ENCODE measurements at places on chromosomes 6 and 20.

GRCh38 chr6:42302411-42302810 lies 84.8 kb upstream of the MRPS10 start:
- no peak for DNase-seq

DNA sequence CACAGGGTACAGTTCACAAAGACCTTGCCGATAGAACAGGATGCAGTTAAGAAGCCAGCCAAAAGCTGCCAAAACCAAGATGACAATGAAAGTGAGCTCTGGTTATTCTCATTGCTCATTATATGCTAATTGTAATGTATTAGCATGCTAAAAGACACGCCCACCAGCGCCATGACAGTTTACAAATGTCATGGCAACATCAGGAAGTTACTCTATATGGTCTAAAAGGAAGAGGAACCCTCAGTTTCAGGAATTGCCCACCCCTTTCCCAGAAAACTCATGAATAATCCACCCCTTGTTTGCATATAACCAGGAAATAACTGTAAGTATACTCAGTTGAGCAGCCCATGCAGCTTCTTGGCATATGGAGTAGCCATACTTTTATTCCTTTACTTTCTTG lies 748.7 kb downstream of the QKI start:
- DNase-seq, result no peak

GRCh38 chr6:43061861-43062260 lies 2.4 kb downstream of the KLC4 start:
- no peak for DNase-seq

DNA sequence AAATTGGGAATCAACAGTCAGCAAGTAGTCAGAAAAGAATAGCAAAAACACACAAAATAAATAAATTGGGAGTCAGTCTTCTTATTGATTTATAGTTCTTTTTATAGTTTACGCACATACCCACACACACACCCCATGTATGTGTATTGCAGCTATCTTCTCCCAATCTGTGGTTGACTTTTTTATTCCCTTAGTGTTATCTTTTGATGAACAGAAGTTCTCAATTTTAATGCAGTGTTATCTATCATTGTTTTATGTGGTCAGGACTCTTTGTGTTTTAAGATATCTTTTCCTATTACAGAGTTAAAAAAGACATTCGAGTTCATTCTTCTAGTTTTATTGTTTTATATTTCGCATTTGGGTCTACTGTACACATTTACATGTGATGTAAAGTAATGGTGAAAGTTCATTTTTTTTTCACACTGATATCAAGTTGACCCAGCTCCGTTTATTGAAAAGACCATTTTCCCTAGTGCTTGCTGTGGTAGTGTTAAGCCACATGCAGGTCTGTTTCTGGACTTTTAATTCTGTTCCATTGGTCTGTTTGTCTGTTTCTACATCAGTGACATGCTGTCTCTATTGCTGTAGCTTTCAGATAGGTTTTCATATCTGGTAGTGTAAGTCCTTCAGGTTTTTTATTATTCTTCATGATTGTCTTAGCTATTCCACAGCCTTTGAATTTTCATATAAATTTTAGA lies 78.4 kb downstream of the ZFAND3 start:
- no peak for DNase-seq

DNA sequence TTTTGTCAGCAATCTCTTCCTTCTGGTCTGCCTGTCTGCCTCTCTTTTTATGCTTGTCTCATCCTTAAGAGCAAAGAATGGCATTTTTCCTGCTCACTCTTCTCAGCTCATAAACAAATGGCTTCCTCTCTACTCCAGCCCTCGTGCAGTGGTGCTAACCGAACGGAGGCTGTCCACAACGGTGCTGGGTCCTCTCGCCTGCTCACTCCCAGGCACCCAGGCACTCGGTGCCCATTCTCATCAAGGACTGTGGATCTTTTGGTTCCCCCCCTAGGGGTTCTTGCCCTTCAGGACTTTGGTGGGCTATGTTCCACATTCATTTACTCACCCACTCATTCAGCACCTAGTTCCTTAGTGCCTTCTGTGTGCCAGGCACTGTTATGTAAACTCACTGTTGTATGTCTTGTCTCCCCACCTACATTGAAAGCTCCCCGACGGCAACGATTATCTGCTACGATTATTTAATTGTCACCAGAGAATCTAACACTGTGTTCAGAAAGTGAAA lies 113.9 kb downstream of the FYN start:
- no peak for DNase-seq

DNA sequence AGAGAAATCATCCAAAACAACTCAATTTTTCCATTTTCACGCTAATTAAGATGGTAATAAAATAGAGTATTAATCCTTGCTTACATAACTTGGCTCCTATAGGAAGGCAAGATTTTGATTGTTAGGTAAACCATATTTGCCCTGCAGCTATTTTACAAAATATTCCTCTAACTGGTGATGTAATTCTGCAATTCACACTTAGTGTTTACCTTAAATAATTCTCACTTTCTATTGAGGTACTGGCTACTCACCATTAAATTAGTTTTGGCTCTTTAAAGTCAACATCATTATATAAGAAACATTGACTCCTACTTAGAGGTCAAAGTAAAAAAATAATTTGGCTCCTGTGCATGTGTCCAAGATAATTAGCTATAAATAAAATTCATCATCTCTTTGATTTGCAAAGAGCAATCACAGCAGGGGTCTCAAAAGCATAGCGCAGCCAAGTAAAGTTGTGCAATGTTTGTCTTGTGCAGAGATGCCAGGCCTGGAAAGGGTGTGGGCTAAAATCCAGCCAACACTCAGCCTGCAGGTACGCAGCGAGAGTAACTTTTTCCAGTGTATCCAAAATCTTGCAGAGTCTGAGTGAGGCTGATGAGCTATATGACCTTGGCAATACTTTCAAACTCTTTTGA lies 501.2 kb downstream of the MMUT start:
- no peak for DNase-seq
